ENCODE measurements at places on chromosomes 3 and 15.

DNA sequence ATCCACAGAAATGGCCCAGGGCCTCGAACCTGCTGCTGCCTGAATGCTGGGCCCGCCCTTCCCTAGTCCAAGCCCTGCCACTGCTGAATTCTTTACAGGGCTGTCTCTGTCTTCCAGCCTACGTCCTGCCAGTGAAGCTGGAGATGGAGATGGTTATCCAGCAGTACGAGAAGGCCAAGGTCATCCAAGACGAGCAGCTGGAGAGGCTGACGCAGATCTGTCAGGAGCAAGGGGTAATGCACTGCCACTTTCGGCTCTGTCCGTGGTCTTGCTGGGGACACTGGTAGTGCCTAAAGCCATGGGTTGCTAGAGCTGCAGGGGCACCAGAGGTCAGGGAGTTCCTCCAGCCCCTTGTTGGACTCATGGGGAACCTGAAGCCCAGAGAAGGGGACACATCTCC lies 115.7 kb downstream of the TMEM266 start:
- no peak for DNase-seq

DNA sequence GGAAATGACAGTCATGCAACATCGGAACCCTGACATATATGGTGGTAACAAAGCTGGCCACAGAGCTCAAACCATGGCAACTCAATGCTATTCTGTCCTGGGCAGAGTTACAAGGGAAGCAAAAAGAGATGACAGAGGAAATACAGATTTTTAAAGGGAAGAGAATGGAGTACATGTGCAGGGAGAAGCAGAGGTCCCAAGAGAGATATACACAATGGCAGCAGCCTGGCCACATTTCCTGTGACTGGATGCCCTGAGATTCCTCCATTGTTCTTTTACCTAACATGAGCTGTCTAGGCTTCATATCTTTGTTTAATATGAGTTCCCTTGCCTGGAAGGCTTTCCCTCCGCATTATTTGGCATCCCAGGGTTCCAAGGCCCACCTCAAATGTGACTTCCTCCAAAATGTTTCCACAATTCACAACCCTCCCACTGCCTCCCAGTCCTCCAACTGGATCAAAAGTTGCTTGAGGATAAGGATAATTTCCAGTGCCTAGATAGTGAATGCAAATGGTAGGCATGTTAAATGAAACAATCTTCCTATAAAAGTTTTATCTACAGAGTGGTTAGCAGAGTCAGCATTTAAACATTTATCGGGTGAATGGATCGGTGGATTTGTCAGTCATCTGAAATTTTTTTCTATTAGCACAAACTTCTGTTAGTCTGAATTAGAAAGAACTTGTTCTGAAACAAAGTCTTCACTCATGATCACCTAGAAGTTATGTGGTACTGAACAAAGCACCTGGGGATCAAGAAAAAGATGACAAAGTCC lies 86.2 kb downstream of the DHX30 start:
- no peak for DNase-seq

DNA sequence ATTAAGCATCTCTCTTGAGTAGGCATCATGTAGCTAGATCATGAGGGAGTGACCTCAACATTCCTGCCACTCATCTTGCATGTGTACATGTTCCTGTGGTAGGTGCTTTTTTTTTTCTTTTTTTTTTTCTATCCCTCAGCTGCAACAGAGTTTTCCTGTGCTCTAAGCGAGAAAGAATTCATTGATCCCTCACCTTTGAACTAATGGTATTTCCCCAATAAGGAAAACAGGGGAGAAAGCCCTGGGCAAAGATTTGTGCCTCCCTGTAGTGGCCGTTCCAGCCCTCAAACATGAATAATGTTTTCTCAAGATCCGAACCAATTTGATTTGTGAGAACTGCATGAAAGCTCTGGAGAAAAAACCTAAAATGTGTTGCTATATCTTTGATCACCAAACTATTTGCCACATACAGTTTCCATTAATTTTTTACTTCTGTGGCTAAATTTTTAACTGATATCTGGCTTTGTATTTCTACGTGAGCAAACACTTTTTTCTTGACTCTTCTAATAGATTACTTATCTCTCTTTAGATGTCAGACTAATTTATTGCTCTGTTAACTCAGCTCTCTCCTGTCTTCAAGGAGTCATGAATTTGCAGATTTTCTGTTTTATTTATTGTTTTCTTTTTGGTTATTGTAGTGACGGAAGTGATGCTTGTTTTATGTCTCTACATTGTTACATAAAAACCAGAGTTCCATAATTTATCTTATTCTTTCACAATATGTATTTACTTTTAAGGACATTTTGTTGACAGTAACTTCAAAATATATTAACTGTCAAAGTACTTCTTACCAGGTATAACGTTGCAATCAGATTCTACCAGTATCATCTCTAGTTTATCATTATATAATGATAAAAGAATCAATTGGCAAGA lies 1396.5 kb downstream of the OTOL1 start:
- no peak for DNase-seq

- DNase-seq: peak; percentile 69
These were observed 10.7 kb upstream of the SPTBN5 start for GRCh38 chr15:41904541-41905005.

DNA sequence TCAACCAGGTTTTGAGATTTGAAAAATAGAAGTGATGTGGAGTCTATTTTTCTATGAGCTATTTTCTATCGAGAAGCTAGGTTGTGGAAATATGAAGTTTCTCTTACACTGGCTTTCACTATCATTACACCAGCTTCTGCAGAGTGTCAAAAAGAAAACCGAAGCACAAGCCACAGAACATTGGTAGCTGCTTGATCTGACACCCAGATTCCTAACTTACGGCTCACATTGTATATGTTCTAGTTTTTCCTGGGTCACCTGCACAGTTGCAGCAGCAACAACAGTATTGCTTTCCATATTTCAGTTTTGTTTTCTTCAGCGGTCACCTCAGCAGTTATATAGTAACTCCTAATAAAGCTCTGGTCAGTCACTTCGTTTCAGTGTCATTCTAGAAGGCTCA lies 790.1 kb downstream of the PLOD2 start:
- DNase-seq: no peak

DNA sequence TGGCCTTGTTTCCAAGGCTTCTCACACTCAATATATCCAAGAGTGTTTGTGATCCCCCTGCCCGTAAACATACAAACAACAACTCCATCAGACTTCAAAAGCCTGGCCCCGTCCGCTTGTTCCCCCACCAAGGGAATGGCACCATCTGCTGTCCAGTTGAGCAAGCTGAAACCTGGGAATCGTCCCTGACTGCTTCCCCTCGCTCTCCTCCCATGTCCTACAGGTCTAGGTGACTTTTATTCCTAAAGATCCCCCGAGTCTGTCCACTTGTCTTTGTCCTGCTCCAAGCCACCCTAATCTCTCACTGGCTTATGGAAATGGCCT lies 27.9 kb upstream of the FAM174B start:
- DNase-seq: peak; percentile 65

- DNase-seq: no peak
These were observed 786.7 kb upstream of the CFAP20DC start for GRCh38 chr3:59836531-59836930.

DNA sequence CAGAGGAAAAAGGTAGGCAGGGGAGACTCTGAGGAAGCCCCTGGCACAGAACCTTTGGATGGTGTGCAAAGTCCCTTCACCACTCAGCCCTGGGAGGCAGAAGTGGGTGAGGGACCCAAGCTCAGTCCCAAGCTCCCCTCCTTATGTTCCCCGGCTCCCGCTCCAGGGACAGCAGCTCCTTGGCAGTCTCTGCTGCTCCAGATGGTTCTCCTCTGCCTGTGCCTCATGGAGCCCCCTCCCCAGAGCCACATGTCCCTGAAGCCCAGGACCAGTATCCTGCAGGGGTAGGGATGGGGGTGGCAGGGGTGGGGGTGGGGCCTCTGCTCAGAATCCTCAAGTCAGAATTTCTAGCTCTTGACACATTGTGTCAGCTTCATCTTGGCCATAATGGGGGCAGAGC lies 8.0 kb upstream of the CAMKV start:
- no peak for DNase-seq

- no peak for DNase-seq
These were observed 2.6 kb downstream of the PCSK6 start for GRCh38 chr15:101486696-101487459.

All from posterior cingulate gyrus (tissue), 11 donors.